ENCODE measurements at places on chromosomes 13 and 19.

DNA sequence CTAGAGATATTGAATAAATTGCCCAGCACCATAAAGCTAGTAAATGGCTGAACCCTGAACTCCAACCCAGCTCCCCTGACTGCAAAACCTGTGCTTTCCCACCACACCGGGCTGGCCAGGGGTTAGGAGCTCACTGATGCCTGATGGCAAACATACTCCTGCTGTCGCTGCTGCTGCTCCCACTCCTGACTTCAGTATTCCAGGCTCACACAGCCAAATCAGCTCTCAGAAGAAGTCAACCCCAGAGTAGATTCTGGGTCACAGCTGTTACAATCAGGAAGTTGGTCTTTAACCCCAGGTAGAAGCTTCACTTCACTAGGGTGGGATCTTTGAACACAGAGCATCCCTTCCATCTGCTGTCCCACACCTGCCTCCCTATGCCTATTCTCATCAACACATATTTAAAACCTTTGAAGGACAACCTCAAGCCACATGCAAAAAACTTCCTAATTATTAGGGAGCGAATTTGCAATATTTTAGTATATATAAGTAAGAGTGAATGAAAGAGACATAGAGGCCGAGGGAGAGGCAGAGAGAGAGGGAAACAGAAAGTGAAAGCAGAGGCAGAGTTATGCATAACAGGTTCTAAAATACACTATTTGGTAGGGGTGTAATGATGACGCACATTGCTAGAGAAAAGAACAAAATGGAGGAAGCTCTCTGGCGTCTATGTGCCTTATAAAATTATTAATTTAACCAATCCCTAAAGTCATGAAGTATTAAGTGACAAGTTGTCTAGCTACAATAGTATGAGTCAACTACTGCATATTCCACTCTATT lies 99.4 kb upstream of the SERP2 start:
- no peak for DNase-seq

DNA sequence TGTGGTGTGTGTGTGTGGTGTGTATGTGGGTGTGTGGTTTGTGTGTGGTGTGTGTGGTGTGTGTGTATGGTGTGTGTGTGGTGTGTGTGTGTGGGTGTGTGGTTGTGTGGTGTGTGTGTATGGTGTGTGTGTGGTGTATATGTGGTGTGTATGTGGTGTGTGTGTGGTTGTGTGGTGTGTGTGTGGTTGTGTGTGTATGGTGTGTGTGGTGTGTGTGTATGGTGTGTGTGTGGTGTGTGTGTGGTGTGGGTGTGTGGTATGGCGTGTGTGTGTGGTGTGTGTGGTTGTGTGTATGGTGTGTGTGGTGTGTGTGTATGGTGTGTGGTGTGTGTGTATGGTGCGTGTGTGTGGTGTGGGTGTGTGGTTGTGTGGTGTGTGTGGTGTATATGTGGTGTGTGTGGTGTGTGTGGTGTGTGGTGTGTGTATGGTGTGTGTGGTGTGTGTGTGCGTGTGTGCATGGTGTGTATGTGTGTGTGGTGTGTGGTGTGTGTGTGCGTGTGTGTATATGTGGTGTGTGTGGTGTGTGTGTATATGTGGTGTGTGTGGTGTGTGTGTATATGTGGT lies 8.7 kb downstream of the SHISA7 start:
- DNase-seq: no peak

DNA sequence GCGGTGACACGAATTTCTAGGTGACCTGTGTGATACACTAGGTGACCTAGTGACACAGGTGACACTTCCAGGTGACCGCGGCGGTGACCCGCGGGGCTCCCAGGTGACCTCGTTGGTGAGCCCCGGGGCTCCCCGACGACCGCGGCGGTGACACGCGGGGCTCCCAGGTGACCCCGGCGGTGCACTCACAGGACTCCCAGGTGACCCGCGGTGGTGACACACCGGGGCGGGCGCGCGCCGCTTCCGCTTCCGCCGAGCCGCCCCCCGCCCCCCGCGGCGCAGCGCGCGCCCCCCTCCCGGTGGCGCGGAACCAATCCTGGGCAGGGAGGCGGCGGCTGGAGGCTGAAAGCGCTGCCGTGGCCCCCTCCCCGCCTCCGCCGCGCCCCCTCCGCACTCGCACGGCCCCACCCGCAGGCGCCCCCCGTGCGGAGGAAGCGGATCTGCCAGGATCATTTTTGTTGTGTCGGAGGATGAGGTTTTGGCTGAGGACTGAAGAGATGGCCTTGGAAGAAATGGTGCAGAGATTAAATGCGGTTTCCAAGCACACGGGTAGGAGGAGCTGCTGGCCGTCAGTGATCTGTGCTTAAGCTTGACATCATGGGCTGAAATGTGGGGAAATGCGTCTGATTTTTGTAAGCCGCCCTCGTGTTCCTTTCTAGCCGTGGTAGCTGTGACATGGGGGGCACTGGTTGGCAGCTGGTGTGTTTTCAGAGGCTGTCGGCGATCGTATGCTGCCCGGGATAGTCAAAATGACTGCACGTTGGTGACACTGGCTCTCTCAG lies at the start of gene MCF2L:
TSS of gene MCF2L (plus strand) at position 305 of the 782 bp plus-strand sequence. CDS start at position 471, 166 bp downstream.
- DNase-seq: peak; percentile 56

- DNase-seq: no peak
These were observed 40.7 kb downstream of the SMAD9 start for GRCh38 chr13:36879218-36879938.

- peak; percentile 13 for DNase-seq
These were observed 507 bp downstream of the ALG5 start for GRCh38 chr13:36998624-36999041.

- DNase-seq: no peak
These were observed 300.7 kb downstream of the SLC7A1 start for GRCh38 chr13:29294821-29295220.

GRCh38 chr19:28981518-28981917 lies 231.4 kb downstream of the UQCRFS1 start:
- no peak for DNase-seq

DNA sequence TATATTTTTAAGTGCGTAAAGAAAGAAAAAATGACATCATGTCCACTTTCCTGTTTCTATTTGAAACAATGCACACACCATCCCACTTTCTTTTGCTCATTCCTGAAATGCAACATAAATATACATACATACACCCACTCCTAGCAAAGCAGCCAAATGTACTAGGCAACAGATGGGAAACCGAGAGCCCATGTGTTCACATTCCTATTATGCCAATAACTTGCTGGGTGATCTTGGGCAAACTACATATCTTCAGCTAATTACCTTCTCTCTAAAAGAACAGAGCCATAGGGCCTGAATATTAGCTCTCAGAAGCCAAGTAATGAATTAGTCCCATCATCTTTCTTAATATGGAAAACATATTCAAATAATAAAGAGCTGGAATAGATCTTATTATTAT lies 610.6 kb upstream of the ATXN8OS start:
- no peak for DNase-seq

- no peak for DNase-seq
These were observed 46.0 kb downstream of the USP12 start for GRCh38 chr13:27125357-27126282.
